Urothelium cell line (cell line): ENCODE measurements at places on chromosomes 1 and 21.
A peak's percentile ranks its signal among the peaks of the same experiment; 100 is the strongest.

DNA sequence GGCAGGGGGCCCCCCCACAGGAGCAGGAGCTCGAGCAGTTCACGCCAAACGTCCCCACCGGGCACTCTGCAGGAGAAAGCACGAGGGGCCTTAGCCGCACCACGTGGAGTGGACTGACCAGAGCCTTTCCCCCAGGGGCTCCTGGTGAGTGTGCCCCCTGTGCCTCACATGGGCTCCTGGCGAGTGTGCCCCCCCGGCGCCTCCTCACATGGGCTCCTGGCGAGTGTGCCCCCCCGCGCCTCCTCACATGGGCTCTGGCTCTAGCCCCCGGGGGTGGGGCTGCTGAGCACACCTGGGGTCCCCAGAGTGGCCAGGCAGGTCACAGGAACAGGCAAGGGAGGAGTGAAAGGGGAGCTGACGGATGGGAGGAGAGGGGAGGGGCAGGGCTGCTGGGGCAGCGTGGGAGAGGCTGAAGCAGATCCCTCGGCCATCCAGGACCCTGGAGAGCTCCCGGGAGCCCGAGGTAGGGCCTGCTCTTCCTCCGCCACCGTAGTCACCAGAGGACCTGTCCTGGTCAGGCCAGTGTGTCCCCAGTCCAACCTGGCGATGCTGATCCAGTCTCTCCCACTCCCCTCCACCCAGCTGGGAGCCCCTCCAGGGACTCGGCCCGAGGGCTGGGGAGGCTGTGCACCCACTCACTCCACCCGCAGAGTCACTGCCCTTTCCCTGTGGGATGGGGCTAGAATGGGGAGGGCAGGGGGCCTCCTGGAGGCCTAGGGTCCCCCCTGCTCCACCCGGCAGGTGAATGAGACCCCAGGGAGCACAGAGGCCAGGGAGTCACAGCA lies 47.6 kb downstream of the ARHGEF16 start:
- peak; percentile 74 for DNase-seq

GRCh38 chr1:236509647-236510401 lies 14.0 kb upstream of the LGALS8 start:
- no peak for DNase-seq

DNA sequence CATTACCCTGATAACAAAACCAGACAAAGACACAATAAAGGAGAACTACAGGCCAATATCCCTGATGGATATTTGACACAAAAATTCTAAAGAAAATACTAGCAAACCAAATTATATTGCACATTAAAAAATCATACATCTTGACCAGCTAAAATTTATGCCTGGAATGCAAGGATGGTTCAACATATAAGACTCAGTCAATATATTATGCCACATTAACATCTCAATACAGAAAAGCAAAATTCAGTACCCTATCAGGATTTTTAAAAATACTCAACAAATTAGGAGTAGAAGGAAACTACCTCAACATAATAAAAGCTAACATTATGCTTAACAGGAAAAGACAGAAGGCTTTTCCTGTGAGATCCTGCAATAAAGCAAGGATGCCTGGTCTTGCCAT lies 177.1 kb downstream of the MAGI3 start:
- DNase-seq: no peak

DNA sequence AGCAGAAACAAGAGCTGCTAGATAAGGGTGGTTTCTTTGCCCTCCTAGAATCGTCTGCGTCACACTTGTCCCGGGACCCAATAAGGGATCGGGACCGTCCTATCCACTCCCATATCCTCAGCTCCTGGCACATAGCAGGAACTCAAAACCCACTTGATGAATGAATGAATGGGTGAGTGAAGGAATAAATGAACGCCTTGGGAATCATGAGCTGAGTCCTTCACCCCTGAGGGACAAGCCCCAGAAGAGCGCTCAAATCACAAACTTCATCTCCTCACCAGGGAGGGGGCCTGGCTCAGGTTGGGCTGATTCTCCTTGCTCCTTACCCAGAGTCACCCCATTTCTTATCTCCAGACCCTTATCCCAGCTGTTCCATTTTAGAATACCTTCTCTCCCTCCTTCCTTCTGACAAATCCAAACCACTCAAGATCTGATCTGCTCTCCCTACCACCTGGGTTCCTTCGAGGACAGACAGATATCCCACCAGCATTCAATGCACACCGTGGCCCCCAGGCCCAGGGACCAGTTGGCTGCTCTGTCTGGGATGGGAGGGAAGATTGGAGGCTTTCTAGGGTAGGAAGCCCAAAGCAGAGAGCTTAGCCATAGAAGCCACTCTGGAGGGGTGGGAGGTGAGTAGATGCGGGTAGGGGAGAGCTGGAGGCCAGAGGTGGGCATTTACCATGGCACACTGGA lies 643 bp upstream of the MOB3C start:
- no peak for DNase-seq

DNA sequence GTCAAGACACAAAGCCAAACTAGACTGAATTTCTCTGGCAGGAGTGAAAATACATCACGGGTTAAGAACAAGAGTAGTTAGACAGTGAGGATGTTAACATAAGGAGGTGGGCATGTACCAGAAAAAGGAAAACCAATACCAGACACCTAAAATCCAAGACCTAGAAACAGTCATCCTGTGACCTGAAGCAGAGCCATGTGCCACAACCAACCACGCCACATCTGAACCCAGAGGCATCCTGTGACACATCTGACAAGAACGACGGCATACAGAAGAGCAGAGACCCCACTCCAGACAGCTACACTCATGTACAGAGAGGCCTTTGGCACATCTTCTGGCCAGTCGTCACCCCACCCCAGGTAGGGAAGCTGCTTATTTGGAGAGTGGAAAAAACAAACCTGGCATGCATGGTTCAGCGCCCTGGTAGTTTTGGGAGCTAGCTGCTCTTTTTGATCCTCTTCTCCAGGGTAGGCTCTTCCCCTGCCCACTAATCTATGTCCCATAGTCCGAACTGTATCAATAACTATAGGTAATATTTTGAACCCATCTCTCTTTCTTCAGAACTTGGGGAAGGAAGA lies 72.1 kb downstream of the SLC45A1 start:
- DNase-seq: no peak

DNA sequence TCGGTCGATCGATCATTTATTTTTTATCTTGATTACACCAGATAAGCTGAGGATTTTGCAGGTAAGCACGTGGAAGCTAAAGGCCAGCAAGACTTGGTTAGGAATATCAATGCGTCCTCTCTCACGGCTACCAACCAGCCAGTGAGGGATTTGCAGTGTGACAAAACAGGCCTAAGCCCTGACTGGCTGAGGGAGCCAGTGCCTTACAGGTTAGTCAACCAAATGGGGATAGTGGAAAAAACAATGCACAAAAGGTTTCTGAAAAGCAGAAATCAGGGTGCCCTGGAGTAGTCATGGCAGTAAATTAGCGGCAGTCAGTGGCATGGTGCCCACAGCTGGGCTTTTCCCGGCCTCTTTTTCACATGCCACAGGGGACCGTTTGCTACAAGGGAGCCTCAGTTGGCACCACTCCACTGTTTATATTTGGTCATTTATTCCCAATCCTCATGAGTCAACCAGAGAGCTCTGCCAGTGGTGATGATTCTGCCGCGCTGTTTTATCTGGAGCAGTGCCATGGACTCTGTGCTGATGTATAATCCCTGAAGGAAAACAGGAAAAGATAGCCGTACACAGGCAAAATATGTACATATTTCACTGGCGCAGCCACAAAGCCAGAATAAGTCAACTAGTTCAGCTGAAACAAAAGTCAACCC lies 167.6 kb downstream of the RHOU start:
- peak; percentile 92 for DNase-seq

DNA sequence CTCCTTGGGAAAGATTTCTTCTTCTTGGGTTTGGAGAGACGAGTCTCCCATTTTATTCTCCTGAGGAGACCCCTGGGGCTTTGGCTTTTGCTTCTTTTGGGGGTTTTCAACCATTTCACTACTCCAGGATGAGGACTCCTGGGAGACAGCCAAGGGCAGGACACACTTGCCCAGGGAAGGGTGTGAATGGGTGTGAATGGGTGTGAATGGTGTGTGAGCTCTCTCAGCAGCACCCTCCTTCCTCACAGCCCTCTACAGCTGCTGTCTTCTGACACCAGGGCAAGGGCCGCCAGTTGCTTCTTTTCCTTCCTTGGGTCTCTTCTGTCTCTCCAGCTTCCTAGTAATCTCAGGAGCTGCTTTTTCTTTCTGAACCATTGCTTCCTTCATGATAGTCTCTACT lies 24.2 kb downstream of the KIF17 start:
- no peak for DNase-seq

GRCh38 chr1:21586846-21587601 lies 77.8 kb downstream of the ALPL start:
- DNase-seq: peak; percentile 94

- peak; percentile 45 for DNase-seq
Measured at GRCh38 chr21:35559128-35559828, 501.0 kb downstream of the SETD4 start.

DNA sequence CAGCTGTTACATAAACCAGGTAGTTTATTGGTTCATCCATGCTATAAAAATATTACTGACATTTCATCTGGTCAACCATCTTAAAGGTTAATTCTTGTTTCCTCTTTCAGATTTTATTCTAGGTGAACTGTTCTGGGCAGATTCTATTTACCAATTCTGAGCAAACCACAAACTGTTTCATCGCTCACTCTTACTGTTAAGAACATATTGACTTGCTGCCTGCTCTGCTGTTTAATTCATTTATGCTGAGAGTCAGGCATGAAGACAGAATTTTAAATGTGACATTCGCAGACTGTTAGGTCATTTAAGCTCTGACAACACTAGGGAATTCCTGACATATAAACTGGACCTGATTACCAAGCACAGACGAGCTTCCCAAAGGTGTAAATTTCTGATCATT lies 98.3 kb downstream of the PIGK start:
- no peak for DNase-seq

DNA sequence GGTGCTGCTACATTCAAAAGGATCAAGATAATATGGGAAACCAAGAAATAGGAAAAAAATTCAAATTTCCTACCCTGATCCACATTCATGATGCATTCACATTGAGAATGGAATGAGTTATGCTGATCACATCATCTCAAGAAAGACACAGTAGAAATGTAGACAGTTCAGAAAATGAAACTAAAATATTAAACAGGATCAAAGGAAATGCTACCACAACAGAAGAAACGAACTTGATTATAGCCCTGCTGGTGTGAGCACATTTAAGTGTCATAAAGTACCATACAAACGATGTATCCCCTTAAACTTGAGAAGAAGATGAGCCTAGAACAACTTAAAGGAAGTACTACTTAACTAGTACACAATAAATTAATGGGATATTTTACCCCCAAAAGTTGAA lies 21.3 kb downstream of the SYDE2 start:
- no peak for DNase-seq

DNA sequence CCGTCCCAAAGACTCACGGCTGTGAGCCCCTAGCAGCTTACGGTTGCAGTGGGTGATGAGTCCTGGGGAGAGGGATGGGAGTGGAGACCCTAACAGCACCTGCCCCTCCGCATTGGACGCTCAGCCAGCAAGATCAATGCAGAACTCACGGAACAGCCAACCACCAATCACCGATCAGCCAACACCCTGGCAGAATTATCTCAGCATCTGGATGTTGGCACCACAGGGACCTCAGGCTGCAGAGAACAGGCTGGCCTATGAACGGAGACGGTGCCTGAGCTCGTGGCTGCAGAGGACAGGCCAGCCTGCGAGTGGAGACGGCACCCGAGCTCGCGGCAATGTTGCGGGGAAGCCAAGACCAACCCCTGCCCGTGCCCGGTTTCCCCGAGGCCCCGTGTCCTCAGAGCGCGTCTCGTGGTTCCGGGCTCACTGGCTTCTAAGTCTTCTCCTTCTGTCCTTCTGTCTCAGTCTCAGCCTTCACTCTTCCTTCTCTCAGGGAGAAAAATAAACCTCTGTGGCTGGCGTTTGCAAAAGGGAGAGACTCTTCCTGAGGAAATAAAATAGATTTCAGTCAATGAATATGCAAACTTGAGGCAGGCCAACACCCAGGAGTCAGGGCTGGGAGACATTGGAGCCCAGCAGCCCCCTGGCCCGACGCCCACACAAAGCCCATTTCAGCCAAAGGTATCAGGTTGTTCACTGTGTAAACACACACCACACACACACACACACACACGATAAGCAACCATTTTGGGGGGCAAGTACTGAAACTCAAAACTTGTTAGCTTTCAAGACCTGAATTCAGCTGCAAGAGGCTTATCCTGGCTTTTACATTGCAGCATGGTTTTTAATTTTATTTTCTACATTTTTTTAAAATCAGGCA lies 67.8 kb downstream of the SIK1 start:
- DNase-seq: no peak

DNA sequence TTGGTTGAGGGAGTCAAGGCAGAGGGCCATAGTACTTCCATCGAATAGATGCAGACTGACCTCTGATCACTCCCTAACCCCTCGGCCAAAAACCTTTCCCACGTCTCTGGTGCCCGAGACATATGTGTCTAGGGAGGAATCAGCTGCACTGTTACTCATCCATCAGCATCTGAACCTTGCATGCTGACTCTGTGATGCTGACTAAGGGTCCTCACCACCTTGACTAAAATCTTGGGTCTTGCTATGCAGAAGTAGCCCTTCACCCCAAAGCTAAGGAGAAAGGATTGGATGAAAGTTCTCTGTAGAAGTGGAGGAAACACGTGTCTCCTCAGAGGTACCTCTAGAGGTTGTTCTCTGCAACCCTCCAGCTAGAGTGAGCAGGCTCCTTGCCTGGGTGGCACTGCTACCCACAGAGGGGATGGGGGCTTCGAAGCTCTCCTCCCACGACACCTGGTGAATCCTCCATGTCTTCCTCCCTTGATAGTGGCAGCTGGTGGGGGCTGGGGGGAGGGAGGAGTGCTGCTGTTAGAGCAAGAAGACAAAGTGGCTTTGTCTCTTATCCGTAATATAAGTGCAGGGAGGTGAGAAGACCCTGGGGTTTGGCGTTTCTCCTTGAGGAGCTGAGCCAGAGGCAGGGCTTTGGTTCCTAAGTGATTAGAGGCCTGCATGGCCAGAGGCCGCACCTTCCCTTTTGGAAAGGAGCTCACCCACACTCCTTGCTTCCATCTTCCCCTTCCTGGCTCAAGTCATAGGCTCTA lies 45.1 kb downstream of the ATP2B4 start:
- DNase-seq: no peak

DNA sequence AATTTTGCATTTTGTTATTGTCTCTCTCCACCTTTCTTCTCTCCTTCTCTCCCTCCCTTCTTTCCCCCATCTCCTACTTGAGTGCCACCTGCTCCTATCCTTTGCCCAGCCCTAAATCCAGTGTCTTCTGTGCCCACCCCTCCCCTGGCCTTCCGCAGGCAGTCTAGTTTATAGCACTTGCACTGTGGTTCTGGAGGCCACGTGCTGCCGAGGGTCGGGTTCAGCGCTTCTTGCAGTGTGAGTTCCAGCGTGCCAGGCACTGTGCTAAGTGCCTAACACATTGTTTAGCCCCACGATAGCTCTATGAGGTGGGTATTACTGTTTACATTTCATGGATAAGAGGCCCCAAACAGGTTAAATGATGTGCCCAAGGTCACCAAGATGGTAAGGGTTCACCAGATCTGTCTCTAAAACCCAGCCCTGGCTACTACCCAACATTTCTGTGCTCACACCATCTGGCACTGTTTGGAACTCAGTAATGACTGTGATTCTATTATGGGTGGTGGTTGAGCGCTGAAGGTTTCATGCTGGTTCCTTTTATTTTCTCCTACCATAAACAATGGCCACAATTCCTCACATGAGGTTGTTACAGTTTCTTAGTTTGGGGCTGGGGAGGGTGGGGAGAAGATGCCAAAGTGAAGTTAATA lies 14.1 kb upstream of the ATP1A4 start:
- DNase-seq: no peak
